ENCODE measurements at places on chromosomes 4 and X.

- no peak for DNase-seq
Measured at GRCh38 chr4:7770224-7771050, 169.2 kb downstream of the AFAP1 start.

- no peak for DNase-seq
Measured at GRCh38 chr4:122785099-122785498, 41.5 kb upstream of the FGF2 start.

GRCh38 chr4:71198958-71199357 is 139.9 kb upstream of the SLC4A4 start:
- no peak for DNase-seq

DNA sequence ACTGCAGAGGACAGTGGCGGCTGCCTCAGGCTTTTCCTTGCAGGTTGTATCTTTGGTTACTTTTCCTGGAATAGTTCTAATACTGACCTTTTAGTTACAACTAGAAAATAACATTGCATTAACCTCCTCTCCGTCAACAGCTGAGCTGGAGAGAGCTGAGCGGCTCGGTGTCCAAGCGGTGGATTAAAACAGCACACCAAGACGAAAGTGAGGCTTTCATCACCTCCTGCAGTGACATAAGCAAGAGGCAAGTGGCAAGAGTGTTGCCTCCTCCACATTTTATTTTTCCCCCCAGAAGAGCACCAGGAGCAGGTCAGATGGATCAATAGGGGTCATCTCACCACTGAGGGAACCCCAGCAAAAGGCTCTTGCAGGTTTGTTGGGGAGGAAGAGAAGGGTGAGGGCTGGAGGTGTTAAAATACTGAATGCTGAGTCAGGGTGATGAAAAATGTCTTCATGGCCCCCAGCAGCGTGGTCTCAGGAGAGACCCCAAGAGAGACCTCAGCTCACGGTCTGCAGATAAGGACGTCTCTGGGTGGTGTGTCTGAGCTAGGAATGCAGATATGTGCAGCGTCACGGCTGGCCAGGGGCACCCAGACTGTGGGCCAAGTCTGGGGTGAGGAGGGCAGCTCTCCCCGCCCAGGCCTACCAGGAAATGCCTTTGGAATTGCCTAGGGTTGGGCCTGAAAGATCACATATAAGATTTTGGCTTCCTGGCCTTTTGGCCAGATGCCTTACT is 50.3 kb downstream of the CASP3 start:
- DNase-seq = no peak

GRCh38 chr4:17771284-17771908 is 10.0 kb downstream of the FAM184B start:
- DNase-seq = no peak

DNA sequence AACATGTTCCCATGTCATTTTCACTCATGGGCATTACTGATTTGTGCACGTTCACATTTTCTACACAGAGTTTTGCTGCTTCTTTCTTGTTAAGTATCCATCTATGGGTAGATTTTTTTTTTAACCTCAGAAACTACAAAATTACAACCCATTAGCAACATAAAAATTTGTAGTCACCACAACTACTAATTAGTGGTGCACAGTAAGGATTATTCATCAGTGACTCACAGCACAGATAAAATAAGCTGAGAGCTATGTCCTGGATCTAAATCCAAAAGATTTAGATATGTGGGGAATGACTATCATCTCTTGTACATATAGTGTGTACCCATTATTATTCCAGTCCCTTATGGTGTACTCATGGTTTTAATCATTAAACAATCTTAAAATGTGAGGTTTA is 19.7 kb upstream of the AMELX start:
- DNase-seq = no peak

- DNase-seq = no peak
Measured at GRCh38 chrX:97366237-97366636, 482.5 kb downstream of the RPA4 start.

DNA sequence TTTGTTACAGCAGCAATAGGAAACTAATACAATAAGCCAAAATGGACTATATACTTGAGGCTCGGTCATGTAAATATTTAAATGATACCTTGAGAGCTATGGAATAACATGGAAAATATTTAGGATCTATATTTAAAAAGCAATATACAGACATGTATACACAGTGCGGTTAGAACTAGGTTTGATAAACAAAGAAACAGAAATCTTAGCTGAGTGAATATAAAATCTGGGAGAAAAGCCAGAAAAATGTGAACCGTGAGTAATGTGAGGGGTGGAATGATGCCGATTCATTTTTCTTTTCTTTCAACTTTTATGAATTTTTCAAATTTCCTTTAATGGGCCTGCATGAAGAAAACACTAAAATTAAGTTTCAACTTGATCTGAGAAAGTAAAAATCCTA is 104.1 kb downstream of the ATXN3L start:
- no peak for DNase-seq

DNA sequence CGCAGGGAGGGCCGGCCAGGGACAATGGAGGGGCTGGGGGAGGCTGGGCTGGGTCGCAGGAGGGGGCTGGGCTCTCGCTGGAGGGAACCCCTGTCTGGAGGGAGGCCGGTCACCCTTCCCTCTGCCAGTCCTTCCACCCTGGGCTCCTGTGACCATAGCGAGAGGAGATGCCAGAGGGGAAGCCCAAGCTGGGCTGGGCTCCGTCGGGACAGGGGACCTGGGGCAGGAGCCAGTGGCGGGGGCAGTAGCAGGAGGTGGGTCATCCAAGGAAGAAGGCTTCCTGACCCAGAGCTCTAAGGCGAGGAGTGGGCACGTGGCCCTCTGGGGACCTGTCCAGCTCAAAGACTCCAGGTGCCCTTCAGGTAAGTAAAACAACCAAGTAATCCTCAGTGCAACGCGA is 16.9 kb downstream of the CTAG1B start:
- no peak for DNase-seq

DNA sequence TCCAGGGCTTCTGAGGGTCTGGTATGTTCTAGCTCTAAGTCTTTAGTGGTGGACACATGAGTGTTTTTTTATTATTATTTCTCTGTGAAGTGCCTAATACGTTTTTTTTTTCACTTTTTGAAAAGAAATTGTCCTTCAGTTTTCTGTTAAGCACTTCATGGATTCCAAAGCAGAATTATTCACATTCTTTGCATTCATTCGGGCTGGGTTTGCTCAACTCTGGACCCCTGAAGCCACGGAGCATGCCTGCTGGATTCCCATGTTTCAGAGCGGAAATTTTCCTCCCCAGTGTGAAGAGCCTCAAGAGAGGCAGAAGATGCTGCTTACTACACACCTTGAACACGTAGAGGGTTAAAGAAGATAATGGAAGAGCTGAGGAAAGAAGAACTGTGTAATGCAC is 107.5 kb downstream of the EGF start:
- no peak for DNase-seq

- DNase-seq = no peak
Measured at GRCh38 chrX:43188296-43188695, 410.3 kb upstream of the PPP1R2C start.

- no peak for DNase-seq
Measured at GRCh38 chr4:87835197-87835596, 2.4 kb downstream of the MEPE start.

DNA sequence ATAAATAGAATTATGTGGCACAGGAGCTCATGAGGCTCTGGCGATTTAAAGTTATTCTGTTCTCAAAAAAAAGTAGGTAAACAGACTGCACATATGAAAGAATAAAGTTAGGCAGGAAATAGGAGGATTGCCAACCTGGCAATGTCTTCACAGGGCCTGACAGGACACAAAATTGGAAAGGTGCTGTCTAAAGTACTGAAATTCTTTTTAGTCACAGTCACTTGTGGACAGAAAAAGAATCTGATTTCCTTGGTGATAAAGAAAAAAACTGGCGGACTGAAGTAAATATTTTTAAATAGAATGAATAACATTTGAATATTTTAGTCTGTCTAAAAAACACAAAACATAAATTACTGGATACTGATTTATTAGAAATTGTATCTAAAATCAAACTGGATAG is 124.4 kb downstream of the VEGFC start:
- no peak for DNase-seq

- DNase-seq = no peak
Measured at GRCh38 chr4:179695175-179695574, 2252.9 kb upstream of the AGA start.

DNA sequence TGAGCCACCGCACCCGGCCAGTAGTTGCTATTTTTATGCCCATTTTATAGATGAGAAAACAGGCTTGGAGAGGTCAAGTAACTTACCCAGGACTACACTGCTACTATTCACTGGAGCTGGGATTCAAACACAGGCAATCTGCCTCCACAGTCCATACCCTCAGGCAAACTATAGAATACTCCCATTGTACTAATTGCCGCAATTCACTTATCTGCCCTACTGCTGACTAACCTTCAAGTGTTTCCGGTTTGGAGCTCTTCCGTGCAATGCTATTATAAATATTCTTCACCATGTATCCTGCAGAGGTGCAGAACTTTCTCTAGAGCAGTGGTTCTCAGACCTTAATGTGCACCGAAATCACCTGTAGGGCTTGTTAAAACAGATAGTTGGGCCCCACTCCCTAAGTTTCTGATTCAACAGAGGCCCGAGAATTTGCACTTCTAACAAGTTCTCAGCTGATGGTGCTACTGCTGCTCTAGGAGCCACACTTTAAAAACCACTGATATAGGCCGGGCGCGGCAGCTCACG is 1.9 kb upstream of the G3BP2 start:
- DNase-seq = no peak

DNA sequence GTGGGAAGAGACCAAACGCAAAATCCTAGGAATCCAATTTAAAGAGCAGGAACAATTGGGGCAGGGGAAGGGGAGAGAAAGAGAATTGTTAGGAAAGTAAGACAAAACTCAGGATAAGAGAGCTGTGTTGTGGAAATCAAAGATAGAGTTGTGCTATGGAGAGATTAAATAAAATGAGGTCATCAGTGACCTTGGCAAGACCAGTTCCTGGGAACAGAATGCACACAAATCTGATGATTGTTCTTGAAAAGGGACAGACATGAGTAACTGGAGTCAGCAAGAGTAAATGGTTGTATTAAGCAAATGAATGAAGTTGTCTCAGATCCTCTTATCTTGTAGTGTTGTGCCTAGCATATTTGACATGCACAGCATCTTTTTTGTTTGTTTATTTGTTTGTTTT is 267.4 kb downstream of the IL1RAPL1 start:
- DNase-seq = no peak

DNA sequence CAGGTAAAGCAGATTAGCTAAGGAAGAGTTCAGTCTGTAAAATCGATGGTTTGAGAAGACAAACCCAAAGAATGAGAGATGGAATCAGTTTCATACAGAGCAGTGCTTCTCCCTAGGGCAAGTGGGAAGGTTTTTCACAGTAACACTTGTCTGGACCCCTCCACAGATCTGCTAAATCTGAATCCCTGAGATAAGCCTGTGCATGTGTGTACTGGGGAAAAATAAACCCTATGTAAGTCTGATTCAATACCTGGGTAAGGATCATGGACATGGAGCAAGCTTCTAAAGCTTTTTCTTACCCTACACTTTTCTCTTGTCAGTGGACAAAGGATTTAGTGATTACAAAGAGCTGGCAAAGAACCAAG is 13.6 kb downstream of the ELOVL6 start:
- no peak for DNase-seq

- no peak for DNase-seq
Measured at GRCh38 chr4:162891788-162892707, 274.6 kb downstream of the NAF1 start.

- peak; percentile 23 for DNase-seq
Measured at GRCh38 chrX:150575419-150575814, 7.0 kb downstream of the MTM1 start.

GRCh38 chr4:154516318-154517029 is 24.9 kb upstream of the DCHS2 start:
- no peak for DNase-seq

DNA sequence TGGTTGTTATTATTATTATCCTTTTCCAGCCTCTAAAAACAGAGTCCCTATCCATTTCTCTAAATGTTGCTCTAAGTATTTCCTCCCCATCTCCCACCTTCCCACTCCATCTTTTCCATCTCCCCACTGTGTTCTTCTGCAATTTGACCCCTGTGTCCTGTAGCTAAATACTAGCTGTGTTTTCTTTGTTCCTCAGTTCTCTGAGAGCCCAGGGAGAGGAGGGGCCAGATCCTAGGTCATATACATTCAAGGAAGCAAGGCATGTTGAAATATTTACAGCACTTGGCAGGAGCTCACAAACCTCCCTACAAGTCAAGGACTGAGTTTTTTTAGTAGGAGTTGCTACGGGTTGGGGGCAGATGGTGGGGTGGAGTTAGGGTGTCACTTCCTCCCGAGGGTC is 10.5 kb downstream of the SLC16A2 start:
- DNase-seq = no peak

- peak; percentile 51 for DNase-seq
Measured at GRCh38 chr4:56505269-56506130, at the start of gene ARL9. Gene ARL9 (plus strand): TSS chr4:56505791. CDS start chr4:56505863, 72 bp downstream.

- no peak for DNase-seq
Measured at GRCh38 chr4:19159874-19160273, 1091.8 kb upstream of the SLIT2 start.

DNA sequence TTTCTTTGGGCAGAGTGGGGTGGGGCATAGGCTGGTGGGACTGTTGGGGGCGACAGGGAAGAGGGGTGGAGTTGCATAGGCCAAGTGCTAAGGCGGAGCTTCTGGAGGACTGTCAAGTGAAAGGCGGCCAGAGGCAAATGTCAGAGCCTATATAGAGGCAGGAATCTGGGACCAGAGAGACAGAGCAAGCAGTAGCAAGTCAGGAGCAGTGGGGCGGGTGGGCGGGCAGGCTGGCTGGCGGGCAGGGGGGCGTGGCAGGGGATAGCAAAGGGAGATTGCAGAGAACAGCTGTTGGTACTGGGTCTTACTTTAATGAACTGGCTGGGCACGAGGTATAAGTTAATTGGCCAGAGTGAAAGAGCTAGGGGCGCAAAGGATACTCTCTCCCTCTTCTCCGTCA is 89.8 kb downstream of the RTL9 start:
- DNase-seq = no peak

GRCh38 chrX:29555465-29556091 is 659.8 kb upstream of the MAGEB2 start:
- DNase-seq = no peak

GRCh38 chrX:53622431-53622830 is 64.1 kb downstream of the HUWE1 start:
- DNase-seq = no peak

DNA sequence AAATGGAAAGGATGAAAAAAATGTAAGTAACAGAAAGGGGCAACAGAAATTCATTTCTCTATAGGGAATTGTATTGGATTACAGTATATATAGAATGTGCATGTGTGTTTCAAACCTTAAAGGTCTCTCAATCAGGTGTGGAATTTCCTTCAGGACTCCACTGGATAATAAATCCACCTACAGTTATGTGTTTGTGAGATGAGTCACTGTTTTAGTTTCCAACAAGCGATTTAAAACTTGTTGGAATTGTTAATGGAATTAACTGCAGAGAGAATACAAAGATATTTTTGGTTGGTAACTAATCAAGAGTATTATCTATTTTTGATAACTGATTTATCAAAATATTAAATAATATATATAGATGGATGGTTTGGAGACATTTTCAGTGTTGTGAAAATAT is 32.8 kb downstream of the CEP44 start:
- no peak for DNase-seq

DNA sequence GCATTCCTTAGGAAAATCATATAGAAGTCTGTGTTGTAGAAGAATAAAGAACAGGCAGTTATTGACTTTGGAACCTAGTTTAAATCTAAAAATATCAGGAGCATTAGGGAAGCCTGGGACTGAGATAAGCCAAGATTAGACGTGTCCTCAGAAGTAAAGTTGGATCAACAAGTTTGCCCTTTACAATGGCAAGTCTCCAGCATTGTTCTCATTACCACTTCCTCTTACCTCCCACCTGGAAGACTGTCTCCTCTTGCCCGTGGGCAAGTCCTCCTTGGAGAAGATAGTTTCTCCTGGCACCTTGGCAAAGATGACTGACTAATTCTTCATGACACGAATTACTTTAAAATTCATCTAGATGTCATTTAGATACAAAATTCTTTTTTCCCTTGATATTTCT is 37.8 kb downstream of the CNKSR2 start:
- DNase-seq = no peak
